ENCODE measurements at places on chromosomes 11 and 22.
A peak's percentile ranks its signal among the peaks of the same experiment; 100 is the strongest.

- no peak for DNase-seq
Observed at GRCh38 chr11:95435628-95436353, 204.8 kb upstream of the SESN3 start.

DNA sequence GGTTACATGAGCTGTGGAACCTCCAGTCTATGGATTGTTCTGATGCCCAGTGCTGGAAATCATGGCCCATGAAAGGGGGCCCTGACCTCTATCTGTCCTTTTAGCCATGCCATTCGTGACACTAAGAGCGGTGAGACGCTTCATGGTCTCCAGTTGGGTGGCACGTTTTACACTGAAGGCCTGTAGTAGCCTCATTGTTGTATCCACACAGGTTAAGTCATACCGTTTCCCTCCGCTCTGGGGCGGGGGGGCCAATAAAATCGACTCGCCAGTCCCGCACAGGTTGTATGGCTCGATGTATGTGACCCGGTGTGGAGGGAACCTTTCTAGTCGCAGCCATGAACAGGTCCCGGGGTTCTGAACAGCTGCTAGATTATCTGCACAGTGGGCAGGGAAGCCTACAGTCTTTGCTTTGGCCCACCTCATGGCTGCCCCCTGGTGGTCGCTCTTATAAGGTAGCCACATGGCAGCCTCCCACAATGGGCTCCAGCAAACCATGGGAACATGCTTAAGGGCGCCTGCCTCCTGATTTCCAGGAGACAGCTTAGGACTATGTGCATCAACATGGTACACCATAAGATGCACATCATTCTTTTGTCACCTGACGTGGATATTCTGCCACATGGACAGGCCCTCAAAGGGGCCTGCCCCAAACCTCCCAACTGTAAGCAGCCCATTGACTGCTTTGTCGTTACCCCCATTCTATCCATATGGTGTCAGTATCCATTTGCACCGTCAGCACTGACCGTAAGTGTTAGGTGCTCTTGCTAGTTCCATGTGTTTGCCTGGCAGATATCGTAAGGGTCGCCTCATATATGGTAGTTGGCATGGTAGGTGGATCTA is 19.7 kb upstream of the APOL3 start:
- DNase-seq: peak; percentile 9

DNA sequence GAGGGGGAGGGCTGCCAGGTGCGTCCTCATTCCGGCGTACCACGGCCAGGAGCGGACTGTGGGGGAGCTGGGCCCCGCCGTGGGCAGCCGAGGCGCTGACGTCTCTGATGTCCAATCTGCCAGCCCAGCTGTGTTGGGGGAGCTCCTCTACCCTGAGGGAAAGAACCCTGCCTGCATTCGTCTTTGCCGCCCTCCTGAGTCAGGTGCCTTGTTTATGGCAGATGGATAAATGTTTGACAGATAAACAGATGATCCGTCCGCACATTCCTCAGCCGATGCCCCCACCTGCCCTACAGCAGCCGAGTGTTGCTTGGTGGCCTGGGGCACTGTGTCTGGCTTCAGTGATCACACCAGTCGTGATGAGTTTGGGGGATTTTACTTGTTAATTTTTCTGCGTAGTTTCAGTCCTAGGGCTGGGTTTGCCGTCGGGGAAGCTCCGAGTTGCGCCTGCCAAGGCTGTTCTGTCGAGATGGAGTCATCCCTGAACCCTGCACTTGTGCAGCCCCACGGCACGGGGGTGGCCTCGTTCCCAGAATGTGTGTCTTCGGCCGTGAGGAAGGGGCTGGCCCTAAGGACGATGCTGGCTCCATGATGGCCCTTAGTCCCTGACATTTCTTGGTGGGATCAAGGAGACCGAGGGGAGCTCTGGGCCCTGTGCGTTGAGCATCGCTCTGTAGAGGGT is 1083.9 kb downstream of the BRD1 start:
- no peak for DNase-seq

DNA sequence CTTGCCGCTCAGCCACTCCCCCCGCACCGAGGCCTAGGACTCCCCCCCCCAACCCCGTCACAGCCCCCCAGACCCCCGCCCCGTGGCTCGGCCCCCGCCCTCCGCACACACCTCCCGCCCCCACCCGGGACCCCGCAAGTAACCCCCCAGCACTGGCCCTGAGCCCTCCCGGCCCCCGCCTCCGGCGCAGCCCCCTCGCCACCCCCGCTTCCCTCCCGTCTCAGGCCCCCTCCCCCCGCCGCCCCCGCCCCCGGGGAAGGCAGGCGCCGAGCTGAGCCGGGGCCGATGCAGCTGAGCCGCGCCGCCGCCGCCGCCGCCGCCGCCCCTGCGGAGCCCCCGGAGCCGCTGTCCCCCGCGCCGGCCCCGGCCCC is 1.5 kb downstream of the SHANK3 start:
- no peak for DNase-seq

- no peak for DNase-seq
Observed at GRCh38 chr11:128551611-128552335, 35.6 kb downstream of the ETS1 start.

Data from NCI-H2081 (cell line).